Activated naive CD4-positive, alpha-beta T cell treated with anti-CD3 and anti-CD28 coated beads, Interleukin-2, amount 10 ng/mL, durations not matched to agents 5 hours and 36 hours (primary cell): ENCODE measurements at places on chromosomes 4 and X. TPM values are rescaled to one million over a fixed set of nuclear protein-coding genes. Genes with fewer than 3 reads are reported as not detected.

GAGE1 gene
- not detected for total RNA-seq

OPHN1 gene
- total RNA-seq: 0.08 TPM

PPP1R2C gene
- total RNA-seq: not detected

XAGE3 gene
- total RNA-seq: not detected
